Stimulated activated CD4-positive, alpha-beta T cell treated with anti-CD3 and anti-CD28 coated beads, TNF-alpha, amount 100 ng/mL, for 1 hour (primary cell): ENCODE measurements at places on chromosomes 13 and 19.

- DNase-seq = no peak
Observed at GRCh38 chr13:113836768-113837559, 26.9 kb downstream of the GAS6 start.

GRCh38 chr13:44426461-44426860 is 52.8 kb downstream of the SERP2 start:
- DNase-seq = no peak

- no peak for DNase-seq
Observed at GRCh38 chr19:51726049-51726448, 2.3 kb upstream of the HAS1 start.

DNA sequence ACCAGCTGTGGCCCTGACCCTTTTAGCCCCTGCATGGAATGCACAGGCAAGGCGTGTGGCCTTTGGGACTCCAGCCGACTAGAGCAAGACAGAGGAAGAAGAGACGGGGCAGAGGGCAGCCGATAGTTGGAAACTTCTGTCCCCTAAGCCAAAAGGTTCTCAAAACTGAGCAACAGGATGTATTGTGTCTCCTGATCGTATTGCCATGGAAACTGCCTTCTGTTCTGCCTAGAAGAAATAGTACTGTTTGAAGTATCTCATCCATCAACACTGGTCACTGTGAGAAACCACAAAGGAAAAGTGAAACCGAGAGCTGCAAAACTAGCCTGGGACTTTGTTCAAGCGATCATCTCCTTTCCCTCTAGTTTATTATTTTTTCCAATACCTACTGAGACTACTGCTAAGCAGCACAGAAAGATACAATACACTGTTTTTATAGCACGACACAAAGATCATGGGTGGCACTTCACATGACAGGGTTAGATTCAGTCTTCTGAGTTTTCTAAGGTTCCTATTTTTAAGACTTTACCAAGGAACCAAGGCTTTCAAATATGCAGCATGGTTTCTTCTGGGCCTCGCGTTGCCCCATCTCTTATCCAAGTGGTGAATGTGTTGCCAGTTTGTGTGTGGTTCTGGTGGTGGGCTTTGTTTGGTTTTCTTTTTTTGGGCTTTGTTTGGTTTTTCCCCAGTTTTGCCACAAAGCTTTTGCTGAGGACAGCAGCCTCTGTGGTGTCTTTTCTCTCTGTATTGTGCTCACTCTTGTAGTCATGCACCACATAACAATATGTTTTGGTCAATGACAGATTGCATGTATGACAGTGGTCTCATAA is 49.3 kb upstream of the GPR183 start:
- DNase-seq = no peak

DNA sequence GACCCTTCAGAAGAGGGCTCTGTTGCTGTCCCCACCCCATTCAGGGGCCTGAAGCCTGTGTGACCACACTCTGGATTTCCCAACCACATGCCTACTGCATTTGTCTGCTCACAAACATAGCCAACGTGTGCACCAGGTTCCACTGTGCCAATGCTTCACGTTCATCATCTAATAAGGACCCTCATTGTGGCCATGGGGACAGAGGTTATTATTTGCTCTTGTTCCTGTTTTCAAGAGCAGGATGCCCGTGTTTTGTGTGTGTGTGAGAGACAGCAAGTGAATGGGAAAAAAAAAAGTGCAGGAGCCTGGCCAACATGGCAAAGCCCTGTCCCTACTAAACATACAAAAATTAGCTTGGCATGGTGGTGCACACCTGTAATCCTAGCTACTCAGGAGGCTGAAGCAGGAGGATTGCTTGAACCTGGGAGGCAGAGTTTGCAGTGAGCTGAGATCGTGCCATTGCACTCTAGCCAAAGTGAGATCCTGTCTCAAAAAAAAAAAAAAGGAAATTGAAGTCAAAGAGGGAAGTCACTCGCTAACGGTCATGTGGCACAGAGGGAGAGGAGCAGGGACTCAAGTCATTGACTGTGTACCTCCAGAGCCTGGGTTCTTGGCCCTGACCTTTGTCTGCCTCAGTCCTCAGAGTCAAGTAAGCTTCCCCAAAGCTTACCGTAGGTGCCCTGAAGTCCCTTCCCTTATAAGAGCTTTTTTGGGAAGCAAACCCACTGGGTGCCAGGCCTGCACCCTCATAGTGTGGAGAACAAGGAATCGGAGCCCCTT is 6.9 kb downstream of the B3GNT8 start:
- DNase-seq = no peak

DNA sequence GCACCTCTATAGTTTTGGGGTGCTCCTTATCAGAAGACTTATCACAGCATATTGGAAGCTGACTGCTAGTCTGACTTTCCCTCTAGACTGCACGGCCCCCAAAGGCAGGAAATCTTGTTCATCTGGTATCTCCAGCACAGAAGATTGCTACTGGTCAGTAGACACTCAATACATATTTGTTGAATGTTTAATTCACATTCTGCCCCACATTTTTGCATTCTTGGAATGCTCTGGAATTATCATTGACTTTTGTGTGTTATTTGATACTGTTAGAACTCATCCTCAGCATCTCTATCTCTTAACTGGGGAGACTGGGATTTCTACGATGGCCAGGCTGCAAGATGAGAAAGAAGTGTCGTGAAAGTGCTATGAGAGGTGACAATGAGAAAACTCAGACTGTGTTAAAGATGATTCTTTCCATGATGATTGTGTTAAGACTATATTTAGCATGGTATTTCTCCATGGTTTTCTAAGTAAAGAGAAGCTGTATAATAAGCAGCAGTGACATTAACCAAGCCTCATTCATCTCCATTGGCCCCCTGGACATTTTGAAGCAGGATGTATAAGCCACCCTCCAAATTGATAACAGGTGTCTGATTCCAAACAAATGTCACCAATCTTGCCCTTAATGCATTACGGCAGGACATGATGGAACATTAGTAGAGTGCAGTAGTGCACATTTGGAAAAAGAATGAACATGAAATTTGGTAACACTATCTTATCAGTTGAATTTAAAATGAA is 440.9 kb downstream of the RFC3 start:
- DNase-seq = no peak

- no peak for DNase-seq
Observed at GRCh38 chr13:112441226-112441625, 65.1 kb downstream of the SPACA7 start.

GRCh38 chr13:108508263-108508662 is 121.1 kb upstream of the MYO16 start:
- no peak for DNase-seq

DNA sequence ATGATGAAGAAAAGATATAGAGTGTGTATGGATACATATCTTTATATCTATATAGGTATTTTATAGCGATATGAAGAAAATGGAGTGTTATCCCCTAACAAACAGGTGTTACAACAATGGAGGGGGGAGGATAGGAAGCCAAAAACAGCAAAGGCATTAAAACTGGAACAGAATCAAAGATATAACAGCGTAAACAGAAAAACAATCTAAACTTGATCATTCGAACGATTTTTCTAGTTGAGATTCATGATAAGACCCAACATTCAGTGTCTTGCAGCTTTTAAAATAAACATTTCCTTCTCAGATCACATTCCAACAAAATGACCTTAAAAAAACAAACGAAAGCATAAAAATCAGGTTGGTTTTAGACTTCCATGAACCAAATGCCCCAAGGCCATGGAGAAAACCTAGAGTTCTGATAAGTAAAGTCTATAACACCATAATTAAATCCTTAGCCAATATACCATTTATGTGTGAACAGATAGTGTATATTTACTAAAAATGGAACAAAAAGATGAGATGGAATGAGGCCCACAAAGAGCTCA is 55.7 kb downstream of the CAB39L start:
- no peak for DNase-seq

DNA sequence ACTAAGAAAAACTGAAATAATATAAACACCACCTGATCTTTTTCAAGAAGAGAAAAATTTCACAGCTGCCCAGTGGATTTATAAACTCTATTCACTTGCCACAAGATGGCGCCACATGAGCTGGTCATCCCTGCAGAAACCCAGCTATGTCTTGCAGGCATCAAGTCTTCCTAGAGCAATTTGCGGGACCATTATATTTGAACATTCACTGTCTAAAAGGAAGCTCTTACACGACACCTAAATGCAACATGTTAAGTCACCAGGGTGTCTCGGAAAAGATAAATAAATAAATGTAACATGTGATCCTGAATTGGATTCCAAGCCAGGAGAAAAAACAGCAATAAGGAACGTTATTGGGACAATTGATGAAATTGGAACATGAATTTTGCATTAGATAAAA is 20.3 kb upstream of the AKT2 start:
- peak; percentile 43 for DNase-seq

DNA sequence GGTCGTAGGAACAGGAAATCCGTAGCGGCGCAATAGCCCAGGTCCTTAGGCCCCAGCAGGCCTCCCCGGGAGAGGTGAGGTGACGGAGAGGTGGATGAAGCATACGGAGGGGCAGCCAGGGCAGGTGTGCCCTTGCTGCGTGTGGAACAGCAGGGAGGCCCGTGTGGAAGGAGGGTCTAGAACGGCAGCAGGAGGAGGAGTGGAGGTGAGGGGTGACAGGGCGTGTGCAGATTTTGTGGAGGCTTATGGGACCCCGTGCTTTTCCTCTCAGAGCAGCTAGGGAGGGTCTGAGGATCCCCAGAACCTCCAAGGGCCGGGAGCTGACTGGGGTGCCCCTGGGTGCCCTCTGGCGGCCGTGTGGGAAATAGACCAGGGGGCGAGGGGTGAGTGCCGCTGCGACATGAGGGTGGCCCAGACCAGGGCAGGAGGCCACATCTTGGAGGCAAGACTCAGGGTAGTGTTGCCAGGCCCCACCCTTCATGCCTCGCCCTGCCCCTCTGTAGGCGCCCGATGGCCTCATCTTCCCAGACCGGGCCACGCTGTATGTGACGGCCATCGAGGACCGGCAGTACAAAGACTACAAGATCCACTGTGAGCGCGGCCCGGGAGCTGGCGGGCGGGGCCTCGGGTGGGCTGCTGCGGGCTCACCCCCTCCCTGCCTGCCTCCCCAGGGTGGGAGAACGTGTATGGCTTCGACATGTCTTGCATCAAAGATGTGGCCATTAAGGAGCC is 5.0 kb upstream of the ADM5 start:
- DNase-seq = no peak

DNA sequence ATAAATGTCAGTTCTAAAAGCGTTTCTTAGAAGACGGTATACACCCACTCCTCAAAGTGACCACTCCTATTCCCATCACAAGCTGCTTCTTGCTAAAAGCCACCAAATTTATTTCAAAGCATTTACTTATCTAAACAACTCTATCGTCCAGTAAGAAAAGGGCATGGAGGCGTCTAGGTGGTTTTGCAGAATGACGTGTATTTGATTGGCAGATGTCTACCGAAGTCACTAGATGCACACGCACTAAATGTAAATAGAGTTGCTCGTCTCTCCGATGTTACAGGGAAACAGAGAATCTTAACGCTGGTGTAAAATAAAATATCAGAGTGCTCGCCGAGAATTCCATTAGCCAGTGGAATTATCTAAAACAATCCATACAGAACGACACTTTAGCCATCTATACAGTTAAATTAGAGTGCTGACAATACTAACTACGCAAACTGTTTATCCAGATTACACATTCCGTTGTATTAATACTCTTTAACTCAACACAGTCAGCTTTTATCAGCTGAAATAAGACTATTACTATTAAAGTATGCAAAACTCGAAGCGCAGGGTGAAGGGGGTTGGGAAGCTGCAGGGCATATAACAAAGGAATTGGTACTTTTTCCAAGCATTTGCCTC is 1.9 kb downstream of the KLF12 start:
- no peak for DNase-seq

GRCh38 chr13:98214008-98214643 is 37.1 kb upstream of the RNF113B start:
- no peak for DNase-seq
